ENCODE measurements at places on chromosomes 13 and 19. TPM values are rescaled to one million over a fixed set of nuclear protein-coding genes. Genes with fewer than 3 reads are reported as not detected.

DNA sequence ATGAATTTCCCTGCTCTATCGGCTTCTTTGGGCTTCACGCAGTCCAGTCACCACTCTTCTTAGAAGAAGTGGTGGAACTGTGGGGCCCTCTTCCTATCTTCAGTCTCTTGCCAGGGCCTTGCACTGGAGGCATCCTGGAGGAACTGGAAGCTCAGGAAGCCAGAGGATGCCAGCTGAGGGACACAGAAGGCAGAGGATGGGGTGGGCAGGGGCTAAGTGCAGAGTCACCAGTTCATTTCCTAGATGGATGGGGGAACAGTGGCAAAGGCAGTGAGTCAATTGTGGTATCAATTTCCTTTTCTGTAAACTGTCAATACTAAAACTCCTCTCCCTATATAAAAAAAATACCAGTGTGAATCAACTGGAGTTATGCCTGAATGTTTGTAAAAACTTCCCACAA is 419.7 kb downstream of the KLF12 start:
- no peak overlapping the region for H3K27ac ChIP-seq
- H3K4me3 ChIP-seq = no peak overlapping the region
- no peaks in the 10 kb centered on the region for H3K27me3 ChIP-seq
- H3K36me3 ChIP-seq = peaks cover 35% of the 10 kb centered on the region
- peaks cover 8% of the 10 kb centered on the region for H3K4me1 ChIP-seq
- no peak for DNase-seq

Gene TMEM86B
- total RNA-seq = 1.7 TPM

GRCh38 chr19:50844296-50844935 is 10.3 kb upstream of the KLK3 start:
- H3K27ac ChIP-seq = no peak overlapping the region
- DNase-seq = no peak
- H3K4me3 ChIP-seq = no peak overlapping the region

Gene SERPINE3
- total RNA-seq = 0.05 TPM

DNA sequence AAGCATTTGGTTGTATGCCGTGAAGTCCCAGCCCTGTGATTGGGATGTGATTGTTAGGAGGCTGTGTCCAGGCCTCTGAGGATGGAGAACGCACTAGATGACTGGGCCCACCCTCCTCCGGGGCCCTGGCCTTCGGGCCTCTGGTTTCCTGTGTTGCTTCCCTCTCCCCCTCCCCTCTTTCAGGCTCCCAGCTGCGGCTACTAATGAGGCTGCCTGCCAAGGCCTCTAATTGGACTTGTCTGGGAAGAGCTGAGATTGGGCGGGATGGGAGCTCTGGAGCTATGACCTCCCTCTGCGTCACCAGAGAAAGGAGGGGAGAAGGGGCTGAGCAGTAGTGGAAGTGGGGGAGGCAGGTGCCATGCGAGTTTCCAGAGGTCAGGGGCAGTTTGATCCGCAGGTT is 9.9 kb downstream of the PTH2 start:
- H3K27me3 ChIP-seq = no peaks in the 10 kb centered on the region
- peaks cover 35% of the 10 kb centered on the region for H3K4me1 ChIP-seq
- no peak for DNase-seq
- H3K36me3 ChIP-seq = no peaks in the 10 kb centered on the region
- no peak overlapping the region for H3K27ac ChIP-seq
- no peak overlapping the region for H3K4me3 ChIP-seq

DNA sequence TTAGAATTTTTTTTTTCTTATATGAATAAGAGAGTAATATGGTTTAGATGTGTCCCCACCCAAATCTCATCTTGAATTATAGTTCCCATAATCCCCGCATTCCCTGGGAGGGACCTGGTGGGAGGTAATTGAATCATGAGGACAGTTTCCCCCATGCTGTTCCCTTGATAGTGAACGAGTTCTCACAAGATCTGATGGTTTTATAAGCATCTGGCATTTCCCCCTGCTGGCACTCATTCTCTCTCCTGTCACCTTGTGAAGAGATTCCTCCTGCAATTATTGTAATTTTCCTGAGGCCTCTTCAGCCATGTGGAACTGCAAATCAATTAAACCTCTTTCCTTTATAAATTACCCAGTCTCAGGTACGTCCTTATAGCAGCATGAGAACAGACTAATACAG is 205.7 kb downstream of the MYO16 start:
- H3K27me3 ChIP-seq = no peaks in the 10 kb centered on the region
- DNase-seq = no peak
- no peaks in the 10 kb centered on the region for H3K36me3 ChIP-seq

DNA sequence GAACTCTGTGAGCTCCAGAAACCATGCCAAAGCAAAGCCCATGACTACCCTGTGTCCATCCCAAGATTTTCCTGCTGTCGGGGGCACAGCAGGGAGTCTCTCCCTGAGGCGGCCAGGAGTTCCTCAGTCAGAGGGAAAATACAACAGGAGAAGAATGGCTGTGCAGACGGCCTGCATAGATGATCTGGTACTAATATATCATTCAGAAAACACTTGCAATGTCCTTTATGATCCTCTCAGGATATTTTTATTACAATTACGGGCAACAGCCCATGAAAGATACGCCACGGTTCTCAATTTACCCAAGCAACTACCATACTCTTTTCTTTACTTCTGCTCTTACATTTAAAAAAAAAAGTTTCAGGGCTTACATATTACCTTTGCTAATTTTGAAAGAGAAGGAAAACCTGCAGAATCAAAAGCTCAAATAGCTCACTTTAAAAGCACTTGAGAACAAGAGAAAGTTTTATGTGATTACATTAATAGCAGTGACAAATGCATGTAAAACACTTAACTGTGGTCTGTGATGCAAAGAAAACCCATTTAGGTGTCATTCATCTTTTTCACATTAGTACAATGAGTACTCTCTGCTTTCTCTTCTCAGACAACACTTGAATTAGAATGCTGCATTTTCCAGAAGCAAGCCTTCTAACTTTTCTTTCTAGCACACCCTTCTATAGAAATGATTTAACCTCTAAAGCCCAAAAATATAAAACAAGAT is 460.8 kb downstream of the KLF5 start:
- no peak for DNase-seq
- H3K36me3 ChIP-seq = no peaks in the 10 kb centered on the region
- no peaks in the 10 kb centered on the region for H3K27me3 ChIP-seq
- H3K4me3 ChIP-seq = no peak overlapping the region

DNA sequence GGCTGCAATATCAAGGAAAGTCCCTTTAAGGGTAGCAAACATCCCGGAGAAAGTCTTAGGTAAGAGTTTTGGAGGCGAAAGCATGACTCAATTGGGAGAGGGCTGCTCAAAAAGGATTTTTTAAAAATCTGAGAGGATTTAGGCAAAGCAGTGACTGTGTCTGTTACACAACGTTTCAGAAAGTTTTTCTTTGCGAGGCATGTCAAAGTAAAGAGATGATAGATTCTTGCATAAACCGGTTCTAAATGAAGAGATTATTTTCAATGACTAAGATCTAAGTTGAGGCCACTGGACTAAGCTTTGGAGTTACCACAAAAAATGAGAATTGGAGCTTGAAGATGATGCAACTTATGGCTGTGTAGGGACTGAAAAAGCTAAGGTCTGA is 43.7 kb upstream of the ENOX1 start:
- H3K27ac ChIP-seq = no peak overlapping the region
- no peak overlapping the region for H3K4me3 ChIP-seq
- no peaks in the 10 kb centered on the region for H3K4me1 ChIP-seq
- DNase-seq = no peak
- no peaks in the 10 kb centered on the region for H3K36me3 ChIP-seq

Gene TIMM50
- 49.3 TPM for total RNA-seq

- no peak overlapping the region for H3K27ac ChIP-seq
- H3K4me1 ChIP-seq = peaks cover 31% of the 10 kb centered on the region
- no peaks in the 10 kb centered on the region for H3K27me3 ChIP-seq
- H3K4me3 ChIP-seq = no peak overlapping the region
- DNase-seq = no peak
These were observed 1.8 kb upstream of the ADGRE5 start for GRCh38 chr19:14379294-14380065.

Gene NCR1
- 0.52 TPM for total RNA-seq

Gene KIR2DL3
- not detected for total RNA-seq

DNA sequence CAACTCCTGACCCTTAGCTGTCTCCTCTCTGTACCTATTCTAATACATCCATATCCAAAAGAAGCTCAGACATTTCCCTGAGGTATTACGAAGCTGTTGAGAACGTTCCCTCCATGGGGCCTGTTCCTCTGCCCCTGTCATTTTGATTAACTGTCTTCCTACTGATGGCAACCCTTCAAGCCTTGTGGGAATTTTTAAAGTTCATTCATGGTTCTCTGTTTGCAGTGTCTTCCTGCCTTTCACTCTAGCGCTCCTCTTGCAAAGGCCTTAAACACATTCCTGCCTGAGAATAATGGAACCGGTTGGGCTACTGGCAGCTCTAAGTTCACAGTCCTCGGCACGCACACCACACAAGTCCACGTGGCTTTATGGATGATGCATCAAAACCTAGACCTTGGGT is 66.1 kb downstream of the LHFPL6 start:
- no peak overlapping the region for H3K4me3 ChIP-seq
- H3K27ac ChIP-seq = no peak overlapping the region
- no peaks in the 10 kb centered on the region for H3K27me3 ChIP-seq
- no peaks in the 10 kb centered on the region for H3K4me1 ChIP-seq
- H3K36me3 ChIP-seq = no peaks in the 10 kb centered on the region

Gene AZU1
- total RNA-seq = 6.1 TPM

All from thymus (tissue), 14 donors.